T-helper 22 cell (primary cell): ENCODE measurements at places on chromosomes 6 and 20.
A peak's percentile ranks its signal among the peaks of the same experiment; 100 is the strongest.

- DNase-seq: no peak
These were observed 138.9 kb upstream of the NUP153 start for GRCh38 chr6:17845598-17845997.

DNA sequence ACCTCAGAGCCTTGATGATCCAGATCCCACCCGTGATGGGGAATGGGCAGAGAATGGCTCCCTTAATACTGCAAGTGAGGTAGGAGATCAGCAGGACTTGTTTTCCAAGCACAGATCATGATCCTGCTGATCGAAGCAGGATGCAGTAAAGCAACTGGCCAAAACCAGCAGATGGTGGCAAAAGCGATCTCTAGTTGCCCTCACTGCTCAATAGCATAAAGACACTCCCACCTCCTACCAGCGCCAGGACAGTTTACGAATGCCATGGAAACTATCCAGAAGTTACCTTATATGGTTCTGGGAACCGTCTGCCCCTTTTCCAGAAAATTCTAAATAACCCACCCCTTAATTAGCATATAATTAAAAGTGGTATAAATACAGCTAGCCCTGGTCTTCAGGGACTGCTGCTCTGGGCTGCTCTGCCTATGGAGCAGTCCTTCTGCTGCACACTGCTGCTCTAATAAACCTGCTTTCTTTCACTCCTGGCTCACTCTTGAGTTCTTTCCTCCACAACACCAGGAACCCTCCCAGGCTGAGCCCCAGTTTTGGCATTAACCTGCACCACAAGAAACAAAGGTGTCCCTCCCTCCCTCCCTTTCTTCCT is 415.8 kb downstream of the PREX1 start:
- DNase-seq: no peak

DNA sequence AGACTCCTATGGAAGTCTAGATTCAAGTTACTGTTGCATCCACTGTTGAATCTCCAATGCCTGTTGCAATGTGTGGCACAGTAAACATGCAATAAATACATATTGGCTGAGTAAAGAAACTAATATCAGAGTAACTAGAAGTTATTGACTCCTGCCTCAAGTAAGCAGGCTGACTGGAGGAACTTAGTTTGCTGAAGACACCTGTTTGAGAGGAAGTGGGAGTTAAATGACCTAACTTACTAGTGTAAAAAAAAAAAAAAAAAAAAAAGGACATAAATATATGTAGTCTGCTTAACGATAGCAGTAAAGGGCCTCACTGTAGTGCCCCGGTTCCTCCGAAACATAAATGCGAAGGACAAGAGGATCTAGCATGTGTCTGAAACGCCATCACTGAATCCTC is 249.8 kb upstream of the PRDM1 start:
- DNase-seq: no peak

GRCh38 chr20:10864076-10864672 is 190.4 kb upstream of the JAG1 start:
- no peak for DNase-seq

DNA sequence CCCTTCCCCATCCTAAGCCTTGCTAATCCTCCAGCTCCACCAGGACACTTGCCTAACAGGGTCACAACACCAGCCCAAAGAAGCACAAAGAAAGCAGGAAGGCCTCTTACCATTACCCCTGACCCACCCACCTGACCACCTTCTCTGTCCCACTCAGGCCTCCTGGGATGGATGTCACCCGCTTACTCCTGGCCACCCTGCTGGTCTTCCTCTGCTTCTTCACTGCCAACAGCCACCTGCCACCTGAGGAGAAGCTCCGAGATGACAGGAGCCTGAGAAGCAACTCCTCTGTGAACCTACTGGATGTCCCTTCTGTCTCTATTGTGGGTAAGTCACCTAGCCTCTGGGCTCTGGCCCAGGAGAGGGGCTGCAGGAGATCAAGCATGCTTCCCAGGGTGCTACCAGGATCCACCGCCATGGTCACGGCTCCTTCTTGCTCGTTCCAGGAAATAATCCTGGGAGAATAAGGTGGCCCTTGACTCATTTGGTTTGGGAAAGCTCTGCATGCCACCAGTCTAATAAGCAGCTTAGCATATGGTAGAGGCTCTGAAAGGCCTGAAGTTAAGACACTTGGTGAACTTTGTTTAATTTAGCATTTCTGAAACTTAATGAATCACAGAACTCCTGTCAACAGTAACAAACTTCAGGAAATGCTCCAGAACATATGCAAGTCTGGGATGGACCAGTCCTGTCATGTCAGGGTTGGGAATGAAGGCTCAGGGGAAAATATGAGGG is 19.2 kb downstream of the ASIP start:
- no peak for DNase-seq

GRCh38 chr6:112298816-112299281 is 44.5 kb upstream of the LAMA4 start:
- DNase-seq: no peak

GRCh38 chr20:16939051-16939450 is 190.9 kb downstream of the OTOR start:
- DNase-seq: no peak

- no peak for DNase-seq
These were observed 44.8 kb upstream of the BCLAF1 start for GRCh38 chr6:136334465-136334846.

GRCh38 chr6:27145731-27146455 is 101.6 kb upstream of the PRSS16 start:
- peak; percentile 64 for DNase-seq

DNA sequence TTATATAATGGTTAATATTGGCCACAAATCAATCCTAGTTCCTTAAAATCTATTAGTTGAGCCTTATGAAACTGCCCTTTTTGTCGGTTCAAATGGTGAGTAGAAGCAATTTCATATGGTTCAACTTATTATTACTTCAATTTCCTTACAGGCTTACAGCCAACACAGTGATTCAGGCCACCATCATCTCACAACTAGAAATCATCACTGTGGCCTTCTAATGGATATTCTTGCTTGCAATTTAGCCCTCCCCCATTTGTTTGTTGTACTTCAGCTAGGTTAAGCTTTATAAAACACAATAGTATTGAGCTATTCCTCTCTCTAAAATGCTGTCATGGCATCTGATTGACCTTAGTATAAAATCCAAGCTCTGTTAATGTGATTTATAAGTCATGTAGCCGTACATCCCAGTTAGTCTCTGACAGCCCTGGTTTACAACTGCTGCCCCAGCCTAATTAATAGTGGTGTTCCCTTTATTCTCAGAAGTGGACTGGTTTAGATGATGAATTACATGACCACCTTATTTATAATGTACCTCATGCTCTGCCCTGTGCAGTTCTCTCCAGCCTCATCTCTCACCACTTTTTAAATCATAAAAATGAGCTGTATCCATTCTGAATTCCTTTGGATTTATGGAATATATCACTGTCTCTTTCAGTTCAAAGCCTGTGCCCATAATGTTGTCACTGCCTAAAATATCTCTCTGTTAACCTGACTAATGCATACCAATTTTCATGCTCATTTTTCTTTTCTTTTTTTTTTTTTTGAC is 36.7 kb downstream of the LAMA2 start:
- DNase-seq: no peak

DNA sequence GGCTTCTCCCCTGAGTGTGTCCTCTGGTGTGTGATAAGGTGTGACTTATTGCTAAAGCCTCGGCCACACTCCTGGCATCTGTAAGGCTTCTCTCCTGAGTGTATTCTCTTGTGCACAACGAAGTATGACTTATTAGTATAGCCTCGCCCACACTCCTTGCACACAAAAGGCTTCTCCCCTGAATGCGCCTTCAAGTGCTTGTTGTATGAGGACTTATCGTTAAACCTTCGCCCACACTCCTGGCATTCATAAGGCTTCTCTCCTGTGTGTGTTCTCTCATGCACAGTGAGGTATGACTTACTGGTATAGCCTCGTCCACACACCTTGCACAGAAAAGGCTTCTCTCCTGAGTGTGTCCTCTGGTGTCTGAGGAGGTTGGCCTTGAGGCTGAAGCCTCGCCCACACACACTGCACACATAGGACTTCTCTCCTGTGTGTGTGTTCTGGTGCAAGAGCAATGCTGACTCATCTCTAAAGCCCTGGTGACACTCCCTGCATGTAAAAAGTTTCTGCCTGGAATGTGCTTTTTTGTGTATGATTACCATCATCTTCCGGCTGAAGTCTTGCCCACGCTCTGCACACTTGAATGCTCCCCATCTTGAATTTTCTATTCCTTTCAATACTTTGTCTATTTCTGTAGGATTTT is 20.4 kb downstream of the ZNF337 start:
- no peak for DNase-seq
